Ammon's horn (tissue), 1 donor: ENCODE measurements at places on chromosomes 6 and 20.
A peak's percentile ranks its signal among the peaks of the same experiment; 100 is the strongest.

DNA sequence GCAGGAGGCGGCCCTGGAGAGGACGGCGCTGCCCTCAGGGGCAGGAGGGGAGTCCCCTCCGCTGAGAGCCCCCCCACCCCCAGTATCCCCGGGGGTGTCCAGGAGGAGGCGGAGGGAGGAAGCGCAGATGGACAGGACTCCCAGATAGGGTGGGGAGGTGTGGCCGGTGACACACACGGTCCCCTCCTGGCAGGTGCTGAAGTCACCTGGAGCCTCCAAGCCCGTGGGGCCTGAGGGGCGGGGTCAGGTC lies 1.4 kb downstream of the STMN3 start:
- no peak for DNase-seq

DNA sequence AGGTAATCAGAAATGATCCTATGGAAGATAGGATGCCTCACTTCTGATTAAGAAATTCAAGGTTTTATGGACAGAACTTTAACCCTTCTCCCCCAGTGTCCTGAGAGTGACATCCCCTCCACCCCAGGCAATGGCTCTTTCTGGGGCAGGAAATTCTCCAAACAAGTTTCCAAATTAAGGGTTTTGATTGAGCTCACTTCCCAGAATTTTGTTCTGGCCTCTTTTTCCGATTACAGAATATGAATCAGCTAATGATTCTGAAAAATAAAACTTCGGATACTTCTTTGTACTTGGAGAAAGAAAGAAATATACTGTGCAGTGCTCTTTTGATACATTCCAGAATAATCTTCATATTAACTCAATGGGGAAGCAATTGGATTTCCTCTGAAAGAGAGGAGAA lies 32.8 kb upstream of the TASP1 start:
- DNase-seq: no peak

DNA sequence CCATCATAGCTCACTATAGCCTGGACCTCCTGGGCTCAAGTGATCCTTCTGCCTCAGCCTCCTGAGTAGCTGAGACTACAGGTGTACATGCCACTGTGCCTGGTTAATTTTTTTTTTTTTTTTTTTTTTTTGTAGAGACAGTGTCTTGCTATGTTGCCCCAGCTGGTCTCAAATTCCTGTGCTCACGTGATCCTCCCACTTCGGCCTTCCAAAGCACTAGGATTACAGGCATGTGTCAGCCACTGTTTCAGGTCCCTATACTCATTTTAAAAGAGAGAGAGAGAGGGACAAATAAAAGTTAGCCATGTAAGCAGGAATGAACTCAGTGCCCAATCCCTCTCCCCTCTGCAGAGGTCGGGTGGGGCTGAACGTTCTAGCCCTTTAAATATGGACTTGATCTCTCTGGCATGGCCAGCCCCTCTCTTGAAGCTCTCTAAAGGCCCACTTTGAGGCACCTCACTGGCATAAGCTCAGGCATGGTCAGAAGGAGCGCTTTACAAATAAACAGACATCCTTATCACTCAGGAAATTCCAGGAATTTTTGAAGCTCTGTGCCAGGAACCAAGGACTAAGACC lies 9.0 kb upstream of the SERPINB1 start:
- DNase-seq: no peak

DNA sequence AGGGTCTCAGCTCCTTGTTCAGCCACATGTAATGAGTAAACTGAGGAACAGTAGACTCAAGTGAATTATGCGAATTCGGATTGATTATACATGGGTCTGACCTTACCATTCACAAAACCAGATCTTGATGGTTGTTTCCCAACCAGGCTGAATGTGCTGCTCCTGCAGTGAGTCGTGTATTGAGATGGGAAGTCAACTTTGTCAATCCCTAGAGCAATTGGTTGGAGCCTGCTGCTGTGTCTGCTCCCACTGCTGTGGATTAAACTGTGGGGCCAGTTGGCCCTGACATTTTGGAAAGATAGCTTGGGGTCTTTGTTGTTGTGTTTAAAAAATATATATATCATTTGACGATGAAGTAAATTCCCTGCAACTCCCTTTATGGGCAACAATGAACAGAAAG lies 23.9 kb downstream of the FAM50B start:
- no peak for DNase-seq

DNA sequence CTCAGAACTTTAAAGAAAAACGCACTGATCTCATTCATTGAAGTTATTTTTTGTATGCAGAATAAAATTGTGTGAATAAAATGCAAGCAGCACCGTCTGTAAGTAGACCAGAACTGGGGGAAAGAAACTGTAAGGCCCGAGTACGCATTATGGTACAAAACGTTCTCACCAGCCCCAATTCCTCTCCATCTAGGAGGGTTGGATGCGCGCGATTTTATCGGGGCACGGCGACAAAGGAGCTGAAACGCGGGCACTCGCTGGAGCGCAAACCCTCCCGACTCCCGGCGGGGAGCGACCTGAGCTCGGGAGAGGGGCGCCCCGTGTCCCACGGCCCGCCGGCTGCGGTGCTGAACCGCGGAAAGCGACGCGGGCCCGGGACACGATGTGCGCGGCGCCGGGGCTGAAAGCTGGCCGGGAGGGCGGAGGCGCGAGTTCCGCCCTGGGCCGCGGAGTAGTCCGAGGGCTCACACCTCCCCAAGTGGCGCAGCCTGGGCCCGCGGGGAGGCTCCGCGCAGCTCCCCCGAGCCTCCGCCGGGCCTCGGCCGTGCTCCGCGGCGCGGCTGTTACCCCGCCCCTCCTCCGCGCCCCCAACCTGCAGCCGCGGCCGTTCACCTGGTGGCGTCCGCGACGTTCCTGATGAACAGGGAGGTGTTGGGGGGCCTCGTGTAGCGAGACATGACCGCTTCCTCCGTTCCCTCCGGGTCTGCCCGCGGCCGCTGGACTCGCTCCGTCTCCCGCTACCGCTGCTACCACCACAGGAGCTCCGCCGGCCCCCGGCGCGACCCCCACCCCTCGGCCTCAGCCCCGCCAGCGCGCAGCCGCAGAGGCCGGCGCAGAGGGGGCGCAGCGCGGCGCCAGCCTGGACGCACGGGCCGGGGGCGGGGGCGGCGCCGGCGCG lies at the start of gene SRSF12:
TSS of gene SRSF12 (minus strand) at position 861 of the 898 bp plus-strand sequence. CDS start at position 677, 184 bp downstream.
- DNase-seq: peak; percentile 29

GRCh38 chr6:47519279-47519678 lies 41.7 kb downstream of the CD2AP start:
- DNase-seq: no peak

GRCh38 chr20:9985773-9986172 lies 49.0 kb upstream of the ANKEF1 start:
- no peak for DNase-seq

GRCh38 chr20:56628015-56628872 lies 862 bp upstream of the TFAP2C start:
- DNase-seq: no peak

DNA sequence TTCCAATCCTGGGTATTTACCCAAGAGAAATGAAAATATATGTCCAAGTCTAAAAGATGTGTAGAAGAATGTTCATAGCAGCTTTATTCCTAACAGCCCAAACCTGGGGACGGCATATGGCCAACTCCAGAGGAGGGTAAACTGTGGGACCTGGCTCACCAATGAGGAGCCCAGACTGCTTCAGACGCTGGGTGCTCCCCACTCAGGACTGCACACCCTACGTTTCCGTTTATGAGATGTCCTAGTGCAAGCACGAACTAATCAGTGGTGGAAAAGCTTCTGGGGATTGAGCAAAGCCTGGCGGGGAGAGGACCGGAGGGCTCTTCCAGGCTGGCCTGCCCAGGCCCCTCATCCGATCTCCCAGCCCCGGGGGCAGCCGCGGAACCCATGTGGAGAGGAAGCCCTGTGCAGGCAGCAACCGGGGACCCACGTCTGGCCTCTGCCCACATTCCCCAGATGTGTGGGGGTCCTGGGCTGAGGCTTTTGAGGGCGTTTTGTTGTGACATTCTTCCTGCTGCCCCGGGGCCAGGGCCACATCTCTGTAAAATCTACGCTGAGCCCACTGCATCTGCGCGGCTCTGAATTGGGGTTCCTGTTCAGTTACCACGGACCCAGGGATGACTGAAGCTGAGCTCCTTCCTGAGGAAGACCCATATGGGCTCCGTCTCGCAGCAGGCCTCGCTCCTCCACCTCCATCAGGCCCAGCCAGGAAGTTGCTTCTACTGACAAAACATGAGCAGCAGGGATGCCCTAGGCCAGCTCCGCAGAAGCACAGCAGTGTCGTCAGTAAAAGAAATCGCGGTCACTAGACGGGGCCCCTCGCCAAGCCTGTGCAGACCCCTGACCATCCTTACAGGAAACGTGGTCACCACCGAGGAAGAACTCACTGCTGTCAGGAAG lies 188.0 kb downstream of the DLL1 start:
- DNase-seq: no peak

- DNase-seq: no peak
Observed at GRCh38 chr6:1757131-1757530, 147.4 kb downstream of the FOXC1 start.

- no peak for DNase-seq
Observed at GRCh38 chr20:17663486-17663885, 18.6 kb downstream of the RRBP1 start.
